Activated naive CD4-positive, alpha-beta T cell (primary cell): ENCODE measurements at places on chromosomes 1 and 21.

DNA sequence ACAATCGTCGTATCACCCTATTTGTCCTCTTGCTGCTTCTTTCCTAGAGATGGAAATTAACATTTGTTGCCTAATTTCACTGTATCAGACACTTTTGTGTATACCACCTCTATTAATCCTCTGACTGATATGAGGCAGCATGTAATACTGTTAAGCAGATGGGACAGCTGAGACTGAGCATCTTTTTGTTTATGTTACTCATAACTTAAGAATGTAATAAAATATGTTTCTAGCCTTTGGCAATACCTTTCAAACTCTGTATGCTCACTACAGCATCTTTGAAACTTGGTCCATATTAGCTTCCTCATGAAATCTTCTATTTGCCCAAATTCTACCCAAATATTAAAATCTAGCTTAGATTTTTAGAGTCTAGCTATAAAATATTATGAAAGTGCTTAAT lies 2.3 kb downstream of the OR14K1 start:
- no peak for DNase-seq

- no peak for DNase-seq
Measured at GRCh38 chr1:93607814-93608186, 73.8 kb downstream of the BCAR3 start.

DNA sequence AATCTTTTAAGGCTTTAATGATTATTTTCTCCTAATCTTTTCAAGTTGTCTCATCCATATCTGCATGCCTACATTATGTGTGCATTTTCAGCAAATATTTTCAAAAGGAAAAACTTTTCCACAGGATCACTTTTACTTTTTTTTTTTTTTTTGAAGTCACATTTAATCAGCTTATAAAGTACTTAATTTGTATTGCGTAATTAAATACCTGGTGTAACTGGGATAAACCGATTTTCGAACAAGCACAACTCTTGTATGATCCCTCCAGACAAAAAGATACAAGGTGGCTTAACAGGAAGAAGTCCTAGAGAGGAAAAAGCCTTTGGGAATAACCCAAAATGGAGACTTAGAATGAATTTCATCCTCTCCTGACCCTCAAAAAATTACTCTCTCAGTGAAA lies 1.3 kb upstream of the ATP6V1G3 start:
- no peak for DNase-seq

DNA sequence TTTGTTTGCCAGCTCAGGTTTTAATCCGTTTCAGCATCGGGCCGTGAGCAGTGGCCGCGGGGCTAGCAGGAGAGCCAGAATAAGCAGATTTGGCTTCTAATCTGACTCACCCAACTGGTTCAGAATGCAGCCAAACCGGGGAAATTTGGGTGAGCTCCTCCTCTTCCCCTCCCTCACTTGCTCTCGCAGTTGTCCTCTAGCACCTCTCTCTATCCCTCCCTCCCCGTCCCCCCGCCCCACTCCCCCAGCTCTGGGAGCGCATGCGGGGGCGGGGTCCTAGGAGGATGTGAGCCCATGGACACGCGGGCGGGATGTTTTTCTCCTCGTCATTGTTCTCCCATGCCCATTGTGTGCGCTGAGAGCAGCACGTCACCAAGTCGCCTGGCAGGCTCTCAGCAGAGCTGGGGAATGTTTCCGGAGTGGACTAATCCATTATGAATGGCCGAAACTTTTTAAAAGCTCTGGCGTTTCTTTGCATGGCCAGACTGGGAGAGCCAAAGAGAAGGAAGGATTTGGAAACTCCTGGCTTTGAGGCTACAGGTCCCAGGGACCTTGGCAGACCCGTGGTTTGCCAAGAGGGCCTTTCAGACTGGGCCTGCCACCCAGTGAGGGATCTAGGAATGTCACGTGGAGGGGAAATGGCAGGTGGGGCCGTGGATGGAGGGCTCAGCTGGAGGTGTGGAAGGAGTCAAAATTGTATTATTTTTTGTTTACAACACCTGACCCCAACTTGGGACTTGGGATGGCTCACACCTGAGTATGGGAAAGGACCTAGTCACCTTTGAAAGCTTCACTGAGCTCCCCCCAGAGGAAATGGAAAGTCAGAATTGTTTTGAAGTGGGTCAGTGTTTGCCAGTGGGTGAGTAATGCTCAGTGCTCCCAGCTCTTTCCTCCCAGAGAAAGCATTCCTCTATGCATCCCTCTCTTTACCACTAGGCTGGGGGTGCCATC lies 39.2 kb downstream of the CDK18 start:
- DNase-seq, result no peak

DNA sequence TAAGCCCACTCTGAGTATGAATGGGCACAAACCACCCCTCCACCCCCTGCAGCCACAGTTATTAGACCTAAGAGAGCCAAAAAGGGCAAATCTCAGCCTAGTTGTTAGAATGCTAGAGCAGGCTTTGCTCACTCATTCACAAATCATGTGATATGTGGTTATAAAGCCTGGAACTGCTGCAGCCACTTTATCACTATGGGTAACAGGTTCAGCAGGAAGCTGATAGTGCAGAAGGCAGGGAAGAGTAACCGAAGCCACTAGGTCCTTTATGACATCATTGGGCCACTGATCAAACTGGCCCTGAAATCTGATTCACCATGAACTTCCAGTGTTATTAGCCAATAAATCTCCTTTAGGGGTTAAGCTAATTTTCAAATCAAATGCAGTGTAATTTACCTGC lies 134.7 kb downstream of the GRIK1 start:
- no peak for DNase-seq

DNA sequence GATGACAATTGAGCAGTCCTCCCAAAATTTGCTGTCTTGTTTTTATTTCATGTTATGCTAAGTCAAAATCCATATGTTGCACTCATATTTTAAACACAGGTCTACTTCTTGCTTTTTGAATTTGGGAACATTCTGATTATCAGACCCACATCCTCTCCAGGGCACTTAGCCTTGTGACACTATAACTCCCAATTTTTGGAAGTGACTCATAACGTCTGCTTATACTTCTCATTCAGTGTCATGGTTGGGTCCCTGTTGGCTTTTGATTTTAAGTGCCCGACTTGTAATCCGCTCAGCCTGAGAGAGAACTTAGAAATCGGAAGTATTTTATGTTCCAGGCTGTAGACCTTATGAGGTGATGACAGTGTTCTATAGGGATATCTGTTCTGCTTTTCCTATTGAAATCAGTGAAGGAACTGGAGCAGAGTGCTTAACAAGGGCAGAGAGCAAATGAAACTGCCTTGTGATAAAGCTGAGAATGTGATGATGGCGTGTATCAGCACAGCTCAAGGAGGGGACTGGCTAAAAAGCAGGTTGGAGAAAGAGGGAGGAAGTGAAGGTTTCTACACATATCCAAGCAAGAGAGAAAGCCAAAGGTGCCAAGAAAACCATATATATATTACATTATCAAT lies 136.0 kb downstream of the HLX start:
- DNase-seq, result no peak

DNA sequence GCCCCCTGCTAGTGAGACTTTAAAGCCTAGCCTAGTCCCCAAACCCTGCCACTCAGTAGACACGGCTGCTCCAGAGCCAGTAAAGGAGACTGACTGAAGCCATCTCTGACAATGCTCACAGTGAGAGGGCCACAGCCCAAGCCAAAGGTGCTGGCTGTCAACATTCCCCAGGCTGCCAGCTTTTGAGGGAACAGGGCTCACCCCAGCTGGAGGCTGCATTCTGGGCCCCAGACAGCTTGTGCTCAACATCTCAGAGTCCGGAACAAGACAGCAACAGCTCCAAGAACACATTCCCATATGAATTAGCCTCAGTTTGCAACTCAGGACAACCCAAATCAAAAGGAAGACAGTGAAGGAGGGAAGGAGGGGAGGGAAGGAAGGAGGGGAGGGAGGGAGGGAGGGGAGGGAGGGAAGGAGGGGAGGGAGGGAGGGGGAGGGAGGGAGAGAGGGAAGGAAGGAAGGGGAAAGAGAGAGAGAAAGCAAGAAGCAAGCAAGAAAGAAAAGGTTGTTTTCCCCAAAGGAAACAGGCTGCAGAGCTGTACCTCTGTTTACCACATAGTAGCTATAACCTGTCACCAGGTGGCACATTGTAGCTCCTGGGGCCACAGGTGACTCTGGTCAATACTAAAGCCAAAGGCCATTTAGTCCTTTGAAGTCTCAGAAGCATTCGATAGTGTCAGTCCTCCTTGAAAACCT lies 5.4 kb downstream of the ARTN start:
- no peak for DNase-seq

GRCh38 chr1:160427625-160428024 lies 27.3 kb downstream of the VANGL2 start:
- no peak for DNase-seq

DNA sequence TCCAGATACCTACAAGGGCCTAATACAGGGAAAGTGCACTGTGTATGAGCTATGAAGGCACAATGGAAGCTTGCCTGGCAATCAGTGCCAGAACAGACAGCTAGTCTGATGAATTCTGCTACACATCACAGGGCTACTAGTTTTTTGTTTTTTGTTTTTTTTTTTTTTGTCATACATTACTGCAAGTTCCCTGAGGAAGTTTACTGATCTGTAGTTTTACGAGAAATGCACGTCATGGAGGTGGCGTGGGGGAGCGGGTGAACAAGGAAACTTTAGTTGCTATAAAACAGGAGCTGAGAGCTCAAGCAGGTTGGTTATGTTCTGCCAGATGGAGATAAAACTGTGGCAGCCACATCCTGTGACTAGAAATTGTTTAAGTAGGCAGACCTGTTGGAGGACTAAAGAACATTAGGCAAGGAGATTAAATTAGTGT lies 17.7 kb downstream of the PTPRC start:
- peak; percentile 54 for DNase-seq

- DNase-seq, result no peak
Measured at GRCh38 chr1:86466986-86467385, 1.7 kb upstream of the CLCA1 start.

GRCh38 chr21:14685568-14685967 lies 139.5 kb upstream of the SAMSN1 start:
- DNase-seq, result no peak

DNA sequence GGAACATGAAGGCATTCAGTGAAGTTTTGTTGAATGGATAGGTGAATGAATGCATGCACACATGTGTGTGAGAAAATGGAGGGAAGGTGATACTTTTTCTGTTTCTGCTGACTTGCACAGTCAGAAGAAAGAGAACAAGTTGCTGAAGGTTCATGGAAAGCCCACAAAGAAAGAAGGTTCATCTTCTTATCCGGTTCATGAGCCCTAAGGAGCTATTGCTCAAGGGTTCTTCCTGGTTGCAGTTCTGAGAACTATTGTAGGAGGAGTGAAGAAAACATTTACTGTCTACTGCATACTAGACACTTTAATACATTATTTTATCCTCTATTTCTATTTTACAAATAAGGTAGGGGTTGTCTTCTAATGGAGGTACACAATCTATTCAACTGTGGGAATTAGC lies 13.4 kb upstream of the NIBAN1 start:
- no peak for DNase-seq

GRCh38 chr1:70411360-70411844 lies 334 bp downstream of the CTH start:
- DNase-seq, result no peak

- DNase-seq, result no peak
Measured at GRCh38 chr1:63200676-63201075, 121.7 kb upstream of the FOXD3 start.

DNA sequence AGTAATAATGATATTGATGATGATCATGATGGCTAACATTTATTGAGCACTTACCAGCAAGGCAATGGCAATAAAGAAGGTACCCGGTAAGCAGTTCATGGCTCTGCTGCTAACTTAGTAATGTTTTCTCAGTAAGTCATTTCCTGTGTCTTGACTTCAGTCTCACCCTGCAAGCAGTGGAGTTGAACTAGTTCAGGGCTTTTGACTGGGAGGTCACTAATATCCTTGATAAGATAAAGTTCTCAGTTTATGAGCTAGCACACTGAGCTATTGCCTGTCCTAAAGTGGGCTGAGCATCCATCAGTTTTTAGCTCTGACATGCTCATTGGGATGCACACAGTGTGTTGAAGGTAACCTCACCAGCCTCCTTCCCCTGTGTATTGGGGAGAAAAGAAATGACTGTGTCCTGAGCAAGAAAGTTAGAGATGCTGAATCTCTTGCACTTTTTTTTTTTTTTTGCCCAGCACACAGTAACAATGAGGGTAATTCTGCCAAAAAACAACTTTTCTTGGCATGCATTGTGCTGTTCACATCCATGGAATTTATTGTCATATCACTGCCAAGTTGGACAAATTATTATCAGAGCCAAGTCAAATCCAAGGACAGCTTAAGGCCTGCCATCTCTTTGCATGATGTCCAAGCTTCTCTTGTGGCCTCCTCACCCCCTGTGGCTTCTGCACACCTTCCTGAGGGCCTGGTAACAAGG lies 55.5 kb upstream of the GADD45A start:
- no peak for DNase-seq

GRCh38 chr1:10787286-10787685 lies 9.2 kb downstream of the CASZ1 start:
- no peak for DNase-seq

- no peak for DNase-seq
Measured at GRCh38 chr1:74953622-74954021, 180.6 kb upstream of the LHX8 start.

GRCh38 chr1:59266180-59266926 lies 30.5 kb upstream of the FGGY start:
- no peak for DNase-seq

DNA sequence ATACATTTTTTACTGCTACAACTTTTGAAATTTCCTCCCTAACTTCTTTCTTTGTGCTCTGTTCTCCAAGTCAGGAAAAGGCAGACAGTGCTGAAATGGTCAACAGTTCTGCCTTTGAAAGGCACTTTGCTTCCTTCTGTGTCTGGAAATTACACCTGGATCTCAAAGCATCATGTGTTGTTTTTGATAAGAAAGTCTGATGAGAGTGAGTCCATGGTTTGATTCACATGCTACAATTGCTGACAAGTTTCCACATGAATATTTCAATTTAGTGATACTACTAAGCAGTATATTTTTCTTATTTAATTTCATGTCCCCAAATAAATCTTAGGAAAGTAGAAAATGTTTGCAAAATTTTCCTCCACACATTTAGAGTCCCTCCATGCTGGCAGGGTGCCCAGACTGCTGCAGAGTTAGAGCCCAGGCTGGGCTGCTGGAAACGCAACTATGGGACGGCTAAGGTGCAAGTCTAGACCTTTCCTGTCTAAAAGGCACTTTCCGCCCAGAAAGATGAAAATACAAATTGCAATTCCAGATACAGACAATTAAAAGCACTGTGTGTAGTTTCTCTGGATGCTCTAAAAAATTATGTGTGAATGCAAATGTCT lies 96.6 kb upstream of the RUNX1 start:
- no peak for DNase-seq

DNA sequence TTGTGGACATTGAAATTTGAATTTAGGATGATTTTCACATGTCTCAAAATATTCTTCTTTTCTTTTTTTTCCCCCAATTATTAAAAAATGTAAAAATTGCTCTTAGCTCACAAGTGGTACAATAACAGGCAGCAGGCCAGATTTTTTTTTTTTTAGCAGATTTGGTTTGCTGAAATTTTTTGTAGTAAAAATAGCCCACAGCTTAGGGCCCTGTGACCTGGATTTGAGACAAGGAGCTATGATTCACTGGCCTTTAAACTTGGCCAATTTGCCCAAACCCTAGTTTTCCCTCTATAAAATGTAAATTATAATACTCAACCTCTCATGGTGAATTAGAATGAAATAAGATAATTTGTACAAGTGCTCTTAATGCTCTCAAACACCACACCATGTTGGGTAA lies 253.8 kb downstream of the DYRK1A start:
- no peak for DNase-seq
